ENCODE measurements at places on chromosomes 12 and 14.
A peak's percentile ranks its signal among the peaks of the same experiment; 100 is the strongest.

DNA sequence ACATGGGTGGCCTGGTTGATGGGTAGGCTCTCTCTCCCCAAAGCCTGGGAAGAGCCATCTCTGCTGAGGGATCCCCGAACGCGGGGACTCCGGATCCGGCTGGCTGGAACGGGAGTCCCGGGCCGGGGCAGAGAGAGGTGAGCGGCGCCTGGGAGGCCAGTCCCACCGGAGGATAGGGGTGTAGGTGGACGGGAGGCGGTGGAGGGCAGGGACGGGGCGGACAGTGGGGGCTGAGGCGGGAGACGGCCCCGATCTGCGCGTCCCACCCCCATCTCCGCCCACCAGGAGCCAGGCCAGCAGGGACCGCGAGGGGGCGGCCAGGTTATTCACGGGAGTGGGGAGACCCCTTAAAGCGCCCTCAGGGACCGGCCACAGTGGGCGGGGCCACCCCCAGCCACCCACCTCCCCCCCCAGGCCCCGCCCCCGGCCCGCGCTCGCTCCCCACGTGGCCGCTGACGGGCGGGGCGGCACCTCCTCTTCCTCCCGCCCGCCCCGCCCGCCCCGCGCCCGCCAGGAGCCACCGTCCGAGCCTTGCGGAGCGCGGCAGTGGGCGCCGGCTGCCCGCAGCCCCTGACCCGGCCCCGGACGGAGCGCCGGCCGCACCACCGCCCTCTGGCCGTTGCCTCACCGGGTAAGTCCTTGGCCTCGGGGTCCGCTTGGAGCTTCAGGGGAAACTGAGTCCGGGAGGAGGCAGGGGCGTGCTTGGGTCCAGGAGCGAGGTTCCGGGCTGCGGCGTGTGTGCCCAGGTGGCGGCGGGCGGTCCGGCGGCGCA, at the start of gene INF2:
INF2 (plus strand) TSS at position 510 of the 772 bp plus-strand sequence. CDS start 11,748 bp downstream, outside the sequence.
- peak; percentile 78 for DNase-seq

GRCh38 chr12:79033788-79034187, 169.2 kb downstream of the SYT1 start:
- DNase-seq: no peak

DNA sequence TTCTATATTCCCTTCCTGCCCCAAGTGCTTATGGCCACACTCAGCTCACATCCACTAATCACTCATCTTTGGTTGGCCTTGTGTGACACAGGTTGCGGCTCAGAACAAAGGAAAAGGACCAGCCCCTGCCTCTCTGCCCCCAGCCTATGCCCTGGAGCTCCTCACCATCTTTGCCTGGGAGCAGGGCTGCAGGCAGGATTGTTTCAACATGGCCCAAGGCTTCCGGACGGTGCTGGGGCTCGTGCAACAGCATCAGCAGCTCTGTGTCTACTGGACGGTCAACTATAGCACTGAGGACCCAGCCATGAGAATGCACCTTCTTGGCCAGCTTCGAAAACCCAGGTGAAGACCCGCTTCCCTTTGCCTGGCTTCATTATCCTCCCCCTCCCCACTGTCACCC, 15.8 kb upstream of the OAS2 start:
- DNase-seq: no peak

DNA sequence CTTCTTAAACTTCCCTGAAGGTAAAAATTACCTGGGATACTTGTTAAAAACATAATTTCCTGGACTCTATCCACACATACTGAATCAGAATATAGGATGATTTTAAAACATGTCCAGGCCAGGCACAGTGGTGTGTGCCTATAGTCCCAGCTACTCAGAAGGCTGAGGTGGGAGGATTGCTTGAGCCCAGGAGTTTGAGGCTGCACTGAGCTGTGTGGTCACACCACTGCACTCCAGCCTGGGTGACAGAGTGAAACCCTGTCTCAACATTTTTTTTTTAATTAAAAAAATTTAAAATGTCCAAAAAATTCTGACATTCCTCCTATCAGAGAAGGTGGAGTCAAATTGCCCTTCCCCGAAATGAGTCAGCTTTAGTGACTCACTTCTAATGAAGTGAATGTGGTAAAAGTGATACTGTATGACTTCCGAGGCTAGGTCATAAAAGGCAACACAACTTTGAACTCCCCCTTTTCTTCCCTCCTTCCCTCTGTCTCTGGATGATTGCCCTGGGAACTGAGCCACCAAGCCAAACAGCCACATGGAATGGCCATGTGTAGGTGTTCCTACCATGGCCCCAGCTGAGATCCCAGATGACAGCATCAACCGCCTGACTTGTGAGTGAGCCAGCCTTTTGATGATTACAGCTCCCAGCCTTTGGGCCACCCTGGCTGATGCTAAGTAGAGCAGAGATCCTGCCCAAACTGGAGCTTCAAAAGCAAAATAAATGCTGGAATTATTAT, 36.3 kb downstream of the LIMA1 start:
- peak; percentile 37 for DNase-seq

DNA sequence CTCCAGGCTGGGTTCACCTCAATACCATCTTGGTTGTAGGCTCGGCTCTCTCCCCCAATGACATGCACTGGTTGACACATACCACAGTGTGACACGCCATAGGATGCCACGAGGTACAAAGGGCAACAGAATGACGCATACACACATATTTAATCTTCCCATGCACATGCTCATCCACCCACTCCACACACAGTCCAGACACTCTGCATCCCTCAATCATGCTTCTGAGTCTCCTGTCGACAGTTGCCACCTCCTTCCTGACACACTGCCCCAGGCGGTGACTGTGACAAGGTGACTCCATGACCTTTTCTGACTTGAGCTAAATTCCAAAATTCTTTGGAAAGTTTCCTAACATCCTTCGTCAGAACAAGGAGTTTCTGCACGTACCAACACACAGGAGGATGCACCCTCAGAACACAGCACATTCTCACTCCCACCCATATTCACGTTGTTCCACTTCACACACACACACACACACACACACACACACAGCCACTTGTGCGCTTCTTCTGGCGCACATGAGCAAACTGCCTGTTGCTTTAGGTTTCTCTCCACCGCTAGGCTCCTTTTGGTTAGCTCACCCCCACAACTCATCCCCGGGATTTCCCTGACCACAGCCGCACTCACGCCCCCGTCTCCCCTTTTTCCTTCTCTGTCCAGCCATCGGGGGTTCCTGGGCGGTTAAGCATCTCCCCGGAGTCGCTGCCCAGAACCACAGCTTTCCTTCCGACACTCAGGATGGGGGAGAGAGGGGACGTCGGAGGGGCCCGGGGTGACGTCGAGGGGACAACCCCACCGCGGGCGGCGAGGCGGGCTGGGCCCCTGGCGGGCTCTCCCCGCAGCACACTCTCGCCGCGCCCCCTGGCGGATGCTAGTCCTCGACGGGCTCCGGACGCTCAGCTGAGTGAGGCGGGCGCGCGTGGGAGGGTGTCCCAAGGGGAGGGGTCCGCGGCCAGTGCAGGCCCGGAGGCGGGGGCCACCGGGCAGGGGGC, 536 bp upstream of the WNT1 start:
- DNase-seq: no peak

DNA sequence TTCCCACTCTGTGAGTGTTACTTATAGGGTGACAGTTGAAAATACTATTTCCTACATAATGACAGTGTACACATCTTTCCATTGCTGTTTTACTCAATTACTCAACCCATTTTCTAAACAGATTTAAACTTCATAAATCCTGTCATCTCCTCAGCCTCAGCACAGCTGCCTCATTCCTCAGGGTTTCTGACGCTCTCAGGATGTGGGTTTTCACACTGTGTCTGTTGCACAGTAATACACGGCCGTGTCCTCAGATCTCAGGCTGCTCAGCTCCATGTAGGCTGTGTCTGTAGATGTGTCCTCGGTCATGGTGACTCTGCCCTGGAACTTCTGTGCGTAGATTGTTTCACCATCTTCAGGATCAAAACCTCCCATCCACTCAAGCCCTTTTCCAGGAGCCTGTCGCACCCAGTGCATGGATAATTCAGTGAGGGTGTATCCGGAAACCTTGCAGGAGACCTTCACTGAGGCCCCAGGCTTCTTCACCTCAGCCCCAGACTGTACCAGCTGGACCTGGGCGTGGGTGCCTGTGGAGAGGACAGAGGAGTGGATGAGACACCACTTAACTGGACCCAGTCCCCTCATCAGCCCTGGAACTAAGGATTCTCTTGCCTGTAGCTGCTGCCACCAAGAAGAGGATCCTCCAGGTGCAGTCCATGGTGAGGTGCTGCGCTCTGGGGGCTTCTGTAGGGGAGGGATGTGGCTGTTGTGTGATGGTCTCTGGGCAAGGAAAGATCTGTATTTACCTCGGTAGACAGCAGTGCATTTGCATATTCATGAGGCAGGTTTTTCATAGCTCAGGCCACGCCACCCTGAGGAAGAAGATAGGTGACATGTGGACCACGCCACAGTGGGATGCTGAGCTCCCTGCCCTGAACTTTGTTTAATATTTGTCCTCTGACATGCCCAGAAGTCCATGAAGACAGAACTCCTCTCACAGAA, 750.2 kb downstream of the TMEM121 start:
- no peak for DNase-seq

GRCh38 chr14:91980157-91980556, 32.7 kb upstream of the FBLN5 start:
- DNase-seq: no peak

GRCh38 chr14:22558221-22558913, 30.7 kb downstream of the DAD1 start:
- no peak for DNase-seq

GRCh38 chr12:50545786-50546185, 41.0 kb downstream of the DIP2B start:
- no peak for DNase-seq

- no peak for DNase-seq
These were observed 12.8 kb downstream of the CHST11 start for GRCh38 chr12:104469523-104469922.

DNA sequence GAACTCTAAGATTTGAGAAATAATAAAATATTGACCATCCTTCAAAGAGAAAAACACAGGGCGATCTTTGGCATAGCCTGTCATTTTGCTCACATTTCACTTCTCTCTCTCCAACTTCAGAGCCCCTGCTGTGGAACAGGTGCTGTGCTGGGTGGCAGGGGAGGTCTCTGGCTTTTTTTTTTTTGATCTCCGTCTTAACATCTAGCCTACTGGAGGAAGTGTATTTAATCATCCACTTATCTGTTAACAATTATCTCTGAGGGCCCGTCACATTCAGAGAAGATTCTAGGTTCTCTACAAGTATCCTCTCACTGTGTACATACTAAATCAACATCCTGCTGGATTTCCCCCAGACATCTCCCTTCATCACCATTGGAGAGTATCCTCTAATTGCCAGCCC, 34.1 kb downstream of the CHST11 start:
- DNase-seq: no peak

DNA sequence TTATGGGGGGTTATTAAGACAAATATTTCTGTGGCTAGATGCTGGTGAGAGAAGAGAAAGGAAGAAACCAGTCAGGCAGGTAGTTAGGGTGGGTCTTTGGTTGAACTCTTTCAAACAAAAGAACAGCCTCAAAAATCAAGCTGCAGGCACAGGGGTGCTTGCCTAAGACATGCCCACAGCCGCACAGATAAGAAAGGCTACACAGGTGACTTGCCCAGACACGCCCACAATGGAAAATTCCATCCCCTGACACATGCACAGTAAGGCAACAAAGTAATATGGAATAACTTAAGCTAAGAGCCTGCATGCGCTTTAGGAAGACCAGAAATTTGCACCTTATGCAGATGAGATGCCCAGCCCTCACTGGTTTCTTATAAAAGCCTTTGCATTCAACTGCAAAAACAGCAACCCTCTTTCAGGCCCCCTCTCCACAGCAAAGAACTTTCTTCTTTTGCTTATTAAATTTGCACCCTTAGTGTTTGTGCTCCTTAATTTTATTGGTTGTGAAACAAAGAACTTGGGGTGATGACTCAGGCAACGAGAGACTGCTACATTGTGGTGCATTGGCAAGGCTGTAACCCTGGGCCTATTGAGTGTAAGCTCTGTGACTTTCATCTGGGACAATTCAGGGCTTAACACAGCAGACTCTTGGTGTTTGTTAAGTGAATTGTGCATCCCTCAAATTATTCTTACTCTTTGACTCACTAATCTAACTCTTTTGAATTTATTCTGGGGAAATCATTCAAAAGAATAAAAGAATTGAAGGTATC, 149.4 kb downstream of the RPAP3 start:
- DNase-seq: peak; percentile 56

DNA sequence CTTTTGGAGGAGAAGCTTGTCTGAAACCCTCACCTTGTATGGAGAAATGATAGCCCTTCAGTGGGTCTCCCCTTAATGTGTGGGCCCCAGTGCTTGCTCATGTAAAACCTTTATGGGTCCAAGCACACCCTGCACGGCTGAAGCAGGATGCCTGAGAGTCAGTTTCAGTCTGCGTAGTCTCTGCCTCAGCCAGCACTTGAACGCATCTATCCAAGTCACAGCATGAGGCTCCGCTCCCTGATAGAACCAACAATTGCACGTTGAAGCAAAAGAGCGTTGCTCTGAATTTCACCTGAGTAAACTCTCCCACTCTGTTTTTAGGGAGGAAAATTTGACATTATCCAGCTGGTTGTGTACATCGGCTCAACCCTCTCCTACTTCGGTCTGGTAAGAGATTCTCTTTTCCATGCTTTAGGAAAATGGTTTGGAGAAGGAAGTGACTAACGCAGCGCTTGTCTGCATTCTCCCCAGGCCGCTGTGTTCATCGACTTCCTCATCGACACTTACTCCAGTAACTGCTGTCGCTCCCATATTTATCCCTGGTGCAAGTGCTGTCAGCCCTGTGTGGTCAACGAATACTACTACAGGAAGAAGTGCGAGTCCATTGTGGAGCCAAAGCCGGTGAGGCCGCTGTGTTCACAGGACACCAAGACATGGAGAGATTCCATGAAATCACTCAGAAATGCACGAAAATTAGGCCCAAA, 33.0 kb upstream of the P2RX4 start:
- no peak for DNase-seq

- DNase-seq: no peak
These were observed 27.9 kb upstream of the CCNT1 start for GRCh38 chr12:48744251-48745008.
